Mesothelial cell of epicardium (in vitro differentiated cells): ENCODE measurements at places on chromosomes 6 and 20. TPM values are rescaled to one million over a fixed set of nuclear protein-coding genes. Genes with fewer than 3 reads are reported as not detected.

Gene XKR7
- 0.25 to 0.32 TPM (median 0.29 TPM) in 3 replicates for total RNA-seq

Gene DLK2
- total RNA-seq, result 3.5 to 4.7 TPM (median 4.1 TPM) in 3 replicates

Gene RRAGD
- total RNA-seq, result 5.6 to 6.9 TPM (median 5.6 TPM) in 3 replicates

Gene HLA-DPA1
- total RNA-seq, result 2.0 to 2.2 TPM (median 2.0 TPM) in 3 replicates

Gene GJA1
- 125 to 140 TPM (median 136 TPM) in 3 replicates for total RNA-seq

Gene MEP1A
- 0.16 TPM in 1 of 3 replicates, not detected in the others for total RNA-seq

Gene KIAA0408
- total RNA-seq, result 0.25 to 0.58 TPM (median 0.27 TPM) in 3 replicates

Gene CST4
- total RNA-seq, result not detected in 3 replicates

Gene APOM
- total RNA-seq, result 2.4 to 3.4 TPM (median 3.1 TPM) in 3 replicates

Gene SPATS1
- not detected in 3 replicates for total RNA-seq

Gene PKIB
- 44.7 to 49.0 TPM (median 48.9 TPM) in 3 replicates for total RNA-seq

Gene ERVFRD-1
- 0.20 to 0.25 TPM (median 0.23 TPM) in 3 replicates for total RNA-seq

Gene HTR1E
- total RNA-seq, result 0.58 to 0.90 TPM (median 0.82 TPM) in 3 replicates

Gene STMN3
- total RNA-seq, result 29.9 to 34.1 TPM (median 32.1 TPM) in 3 replicates

Gene SRSF12
- 11.5 to 14.7 TPM (median 12.4 TPM) in 3 replicates for total RNA-seq

Gene ADGB
- total RNA-seq, result not detected in 3 replicates

Gene RHAG
- not detected in 3 replicates for total RNA-seq

- DNase-seq, result no peak
- H3K27me3 ChIP-seq, result no peaks in the 10 kb centered on the region
- peaks cover 25% of the 10 kb centered on the region for H3K36me3 ChIP-seq
- no peak overlapping the region for H3K27ac ChIP-seq
- no peaks in the 10 kb centered on the region for H3K4me1 ChIP-seq
- H3K4me3 ChIP-seq, result no peak overlapping the region
These were observed 174.2 kb upstream of the ECI2 start for GRCh38 chr6:4309540-4309939.

- H3K4me3 ChIP-seq, result no peak overlapping the region
- peaks cover 41% of the 10 kb centered on the region for H3K4me1 ChIP-seq
- DNase-seq, result no peak
- H3K27ac ChIP-seq, result peak overlapping the region; percentile 65
- H3K36me3 ChIP-seq, result peaks cover 3% of the 10 kb centered on the region
- no peaks in the 10 kb centered on the region for H3K27me3 ChIP-seq
These were observed 7.7 kb downstream of the AMD1 start for GRCh38 chr6:110882274-110882619.

DNA sequence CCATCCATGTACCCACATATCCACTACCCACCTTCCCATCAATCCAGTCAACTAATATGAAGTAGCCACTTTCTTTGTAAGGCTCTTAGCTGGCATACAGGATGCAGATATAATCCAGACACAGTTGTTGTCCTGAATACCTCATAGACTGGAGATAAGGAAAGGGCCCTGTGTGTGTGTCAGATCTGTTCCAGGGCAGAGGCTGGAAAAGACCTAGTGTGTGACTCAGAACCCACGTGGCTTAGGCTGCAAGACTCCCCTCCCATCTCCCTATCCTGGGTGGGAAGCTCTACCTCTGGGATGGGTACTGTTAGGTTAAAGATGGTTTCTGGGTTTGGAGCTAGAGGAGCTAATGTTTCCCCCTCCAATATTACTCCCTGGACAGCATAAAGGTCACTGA, 3.6 kb downstream of the BPIFA1 start:
- H3K4me3 ChIP-seq, result no peak overlapping the region
- peaks cover 75% of the 10 kb centered on the region for H3K27me3 ChIP-seq
- H3K36me3 ChIP-seq, result no peaks in the 10 kb centered on the region
- H3K27ac ChIP-seq, result no peak overlapping the region

- no peaks in the 10 kb centered on the region for H3K27me3 ChIP-seq
- no peak overlapping the region for H3K4me3 ChIP-seq
- no peaks in the 10 kb centered on the region for H3K4me1 ChIP-seq
- no peaks in the 10 kb centered on the region for H3K36me3 ChIP-seq
These were observed 23.6 kb downstream of the L3MBTL1 start for GRCh38 chr20:43531091-43531443.

GRCh38 chr6:168782187-168782751, 341.3 kb downstream of the SMOC2 start:
- H3K4me1 ChIP-seq, result peaks cover 47% of the 10 kb centered on the region
- no peak for DNase-seq
- no peak overlapping the region for H3K27ac ChIP-seq
- no peaks in the 10 kb centered on the region for H3K27me3 ChIP-seq
- H3K36me3 ChIP-seq, result no peaks in the 10 kb centered on the region
- no peak overlapping the region for H3K4me3 ChIP-seq

DNA sequence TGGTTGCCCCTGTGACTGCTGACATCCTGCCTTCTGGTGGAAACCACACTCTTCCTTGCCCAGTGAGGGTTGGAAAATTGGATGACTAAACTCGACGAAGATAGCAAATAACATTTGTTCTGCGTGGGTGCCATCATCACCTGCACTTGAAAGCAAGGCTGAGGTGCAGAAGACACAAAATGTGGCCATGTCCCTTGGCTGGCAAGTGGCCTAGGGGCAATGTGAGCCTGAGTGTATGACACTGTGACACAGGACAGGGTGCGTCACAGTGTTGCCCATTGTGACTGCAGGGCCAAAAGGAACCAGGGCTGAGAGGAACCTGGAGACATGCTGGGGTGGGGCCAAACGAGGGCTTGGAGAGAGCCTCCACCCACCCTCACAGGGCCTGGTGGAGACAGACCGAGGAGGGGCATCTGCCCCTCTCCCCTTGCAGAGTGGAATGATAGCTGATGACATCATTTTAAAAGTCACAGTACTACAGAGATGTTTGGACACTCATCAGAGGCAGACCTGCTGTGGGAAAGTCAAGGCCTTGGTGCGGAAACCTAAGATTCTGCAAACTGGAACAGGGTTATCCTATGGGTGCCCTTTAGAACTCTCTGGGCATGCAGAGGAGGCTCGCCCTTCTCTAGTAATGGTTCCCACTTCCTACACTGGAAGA, 12.8 kb upstream of the HLA-F start:
- H3K27ac ChIP-seq, result no peak overlapping the region
- peaks cover 92% of the 10 kb centered on the region for H3K27me3 ChIP-seq
- H3K4me1 ChIP-seq, result no peaks in the 10 kb centered on the region
- no peak for DNase-seq
- H3K4me3 ChIP-seq, result no peak overlapping the region
- H3K36me3 ChIP-seq, result no peaks in the 10 kb centered on the region

DNA sequence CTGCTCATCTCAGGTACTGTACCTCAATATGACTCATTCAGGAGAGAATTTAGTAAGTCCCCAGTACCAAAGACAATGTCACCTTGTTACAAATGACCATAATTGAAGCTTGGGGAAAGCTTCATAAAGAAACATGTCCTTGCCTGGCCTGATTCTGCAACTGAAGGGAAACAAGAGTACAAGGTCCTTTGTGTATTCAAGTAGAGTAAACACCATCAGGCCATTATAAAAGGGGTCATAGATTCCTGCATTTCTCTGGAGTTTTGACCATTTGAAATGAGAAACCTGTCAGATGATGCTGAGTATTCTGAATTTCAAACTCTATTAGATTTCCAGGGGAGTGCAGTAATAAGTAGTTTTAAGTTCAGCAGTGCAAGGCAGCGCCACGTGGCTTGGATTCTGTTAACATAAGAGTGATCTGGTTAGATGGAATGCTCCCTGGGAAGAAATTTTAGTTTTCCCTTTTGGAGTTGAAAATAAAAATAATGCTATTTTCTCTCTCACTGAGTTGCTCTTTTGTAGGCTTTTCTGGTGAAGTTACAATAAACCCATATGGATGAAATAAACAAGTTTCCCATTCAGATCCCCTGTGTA, 1054.3 kb downstream of the EPHA7 start:
- H3K4me3 ChIP-seq, result no peak overlapping the region
- no peak for DNase-seq
- peaks cover 8% of the 10 kb centered on the region for H3K4me1 ChIP-seq
- no peaks in the 10 kb centered on the region for H3K27me3 ChIP-seq
- H3K27ac ChIP-seq, result no peak overlapping the region

GRCh38 chr20:37123441-37123840, 27.6 kb upstream of the RBL1 start:
- no peak for DNase-seq
- H3K36me3 ChIP-seq, result peaks cover 3% of the 10 kb centered on the region
- H3K4me1 ChIP-seq, result no peaks in the 10 kb centered on the region
- no peak overlapping the region for H3K4me3 ChIP-seq

- peaks cover 2% of the 10 kb centered on the region for H3K27me3 ChIP-seq
- H3K4me1 ChIP-seq, result peaks cover 12% of the 10 kb centered on the region
- H3K36me3 ChIP-seq, result no peaks in the 10 kb centered on the region
- no peak overlapping the region for H3K4me3 ChIP-seq
These were observed 83.6 kb upstream of the CCDC167 start for GRCh38 chr6:37583261-37583660.

DNA sequence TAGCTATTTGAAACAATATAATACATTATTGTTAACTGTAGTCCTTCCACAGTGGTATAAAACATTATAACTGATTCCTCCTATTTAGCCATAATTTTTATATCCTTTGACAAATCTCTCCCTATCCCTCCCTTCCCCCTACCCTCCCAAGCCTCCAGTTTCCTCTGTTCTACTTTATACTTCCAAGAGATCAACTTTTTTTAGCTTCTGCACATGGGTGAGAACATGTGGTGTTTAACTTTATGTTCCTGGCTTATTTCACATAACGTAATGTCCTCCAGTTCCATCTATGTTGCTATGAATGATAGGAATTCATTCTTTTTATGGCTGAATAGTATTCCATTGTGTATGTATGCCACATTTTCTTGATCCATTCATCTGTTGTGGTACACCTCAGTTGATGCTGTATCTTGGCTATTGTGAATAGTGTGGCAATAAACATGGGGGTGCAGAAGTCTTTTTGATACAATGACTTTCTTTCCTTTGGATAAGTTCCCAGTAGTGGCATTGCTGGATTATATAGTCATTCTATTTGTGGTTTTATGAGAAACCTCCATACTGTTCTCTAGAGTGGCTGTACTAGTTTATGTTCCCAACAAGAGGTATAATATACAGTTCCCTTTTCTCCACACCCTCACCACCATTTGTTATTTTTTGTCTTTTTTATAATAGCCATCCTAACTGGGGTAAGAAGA, 205.0 kb downstream of the KCNQ5 start:
- H3K4me1 ChIP-seq, result no peaks in the 10 kb centered on the region
- H3K36me3 ChIP-seq, result no peaks in the 10 kb centered on the region
- no peak for DNase-seq

DNA sequence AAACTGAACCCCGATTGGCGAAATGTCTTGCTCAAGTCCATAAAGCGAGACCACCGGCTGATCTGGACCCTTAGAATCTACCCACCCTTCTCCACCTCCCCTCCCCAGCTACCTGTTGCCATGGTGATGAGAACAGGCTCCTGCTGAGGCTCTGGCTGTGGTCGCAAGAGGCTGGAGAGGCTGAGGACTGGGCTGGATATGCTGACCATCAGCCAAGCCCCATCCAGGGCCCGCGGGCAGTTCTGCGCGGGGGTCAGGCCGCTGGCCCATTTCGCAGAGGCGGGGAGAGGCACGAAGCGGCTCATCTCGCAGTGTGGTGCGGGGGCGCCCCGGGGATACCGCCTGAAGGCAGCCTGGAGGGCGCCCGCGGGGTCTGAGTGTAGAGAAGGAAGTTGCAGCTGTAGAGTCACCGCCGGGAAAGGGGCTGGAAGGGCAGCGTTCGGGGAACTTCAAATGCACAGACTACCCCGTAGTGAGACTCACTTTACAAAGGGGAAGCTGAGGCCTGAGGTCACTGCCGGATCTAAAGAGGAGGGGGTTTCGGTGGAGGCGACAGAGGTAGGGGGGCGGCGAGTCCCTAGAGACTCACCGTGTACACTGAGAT, 671 bp downstream of the TAPBP start:
- H3K27me3 ChIP-seq, result no peaks in the 10 kb centered on the region
- H3K27ac ChIP-seq, result peak overlapping the region; percentile 98
- DNase-seq, result no peak
- H3K4me1 ChIP-seq, result peaks cover 45% of the 10 kb centered on the region

GRCh38 chr6:100509101-100509500, 44.4 kb upstream of the SIM1 start:
- no peak for DNase-seq
- no peaks in the 10 kb centered on the region for H3K27me3 ChIP-seq
- H3K36me3 ChIP-seq, result peaks cover 30% of the 10 kb centered on the region
- H3K4me3 ChIP-seq, result no peak overlapping the region

DNA sequence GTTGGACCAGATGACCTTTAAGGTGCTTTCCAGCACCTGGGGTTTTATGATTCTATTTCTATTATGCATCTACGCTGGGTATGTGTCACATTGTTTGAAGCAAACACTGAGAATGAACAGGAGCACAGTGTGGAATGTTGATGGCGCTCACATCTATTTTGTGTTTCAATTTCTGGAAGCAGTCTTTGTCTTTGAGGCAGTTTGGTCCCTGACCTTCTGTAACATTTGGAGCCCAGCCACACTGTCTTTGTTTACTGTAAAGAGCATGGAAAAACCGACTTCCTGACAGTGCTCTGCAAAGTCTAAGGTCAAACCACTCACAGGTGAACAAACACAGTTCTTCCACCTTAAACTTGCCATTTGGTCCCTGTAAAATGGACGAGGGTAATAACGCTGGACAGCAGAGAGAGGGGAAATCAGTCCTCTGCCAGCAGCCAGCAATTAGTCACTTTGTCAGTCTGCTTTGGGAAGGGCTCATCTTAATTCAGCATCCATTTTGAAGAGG, 155.5 kb downstream of the PRL start:
- peaks cover 2% of the 10 kb centered on the region for H3K36me3 ChIP-seq
- H3K4me1 ChIP-seq, result peaks cover 47% of the 10 kb centered on the region
- H3K4me3 ChIP-seq, result no peak overlapping the region
- no peaks in the 10 kb centered on the region for H3K27me3 ChIP-seq

- no peaks in the 10 kb centered on the region for H3K27me3 ChIP-seq
- peak overlapping the region; percentile 0 for H3K27ac ChIP-seq
- no peak overlapping the region for H3K4me3 ChIP-seq
- H3K4me1 ChIP-seq, result peaks cover 19% of the 10 kb centered on the region
- DNase-seq, result no peak
- H3K36me3 ChIP-seq, result peaks cover 2% of the 10 kb centered on the region
These were observed 211.8 kb downstream of the PLCB4 start for GRCh38 chr20:9280666-9281065.

DNA sequence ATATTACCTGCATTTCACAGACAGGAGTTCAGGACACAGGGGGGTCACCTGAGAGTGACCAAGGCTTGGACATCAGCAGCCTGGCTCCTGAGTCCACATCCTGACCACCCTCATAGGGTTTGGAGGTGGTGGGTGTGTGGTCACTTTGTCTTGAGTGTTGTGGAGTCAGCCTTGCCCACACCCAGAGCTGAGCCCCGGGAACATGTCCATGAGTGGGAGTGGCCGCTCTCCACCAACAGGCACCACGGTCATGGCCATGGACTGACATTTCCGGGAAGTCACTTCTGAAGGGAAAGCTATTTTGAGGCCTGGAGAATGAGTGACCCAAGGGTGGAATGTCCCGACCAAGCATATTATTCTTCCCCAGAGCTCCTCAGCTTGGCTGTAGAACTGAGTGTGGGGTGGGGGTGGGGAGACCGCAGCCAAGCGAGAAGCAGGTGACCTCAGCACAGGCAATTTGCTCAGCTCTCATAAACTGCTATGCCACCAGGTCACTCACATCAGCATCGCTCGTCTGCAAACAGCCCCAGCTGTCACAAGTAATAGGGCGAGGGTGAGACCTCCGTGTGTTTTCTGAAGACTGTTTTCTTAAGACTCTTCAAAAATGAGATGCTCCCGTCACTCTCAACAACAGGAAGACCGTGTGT, 348.6 kb upstream of the CDH4 start:
- no peaks in the 10 kb centered on the region for H3K36me3 ChIP-seq
- H3K4me3 ChIP-seq, result no peak overlapping the region
- no peak for DNase-seq
- H3K27ac ChIP-seq, result no peak overlapping the region
